NCI-H1105 (cell line): ENCODE measurements at places on chromosomes 2 and 18.

DNA sequence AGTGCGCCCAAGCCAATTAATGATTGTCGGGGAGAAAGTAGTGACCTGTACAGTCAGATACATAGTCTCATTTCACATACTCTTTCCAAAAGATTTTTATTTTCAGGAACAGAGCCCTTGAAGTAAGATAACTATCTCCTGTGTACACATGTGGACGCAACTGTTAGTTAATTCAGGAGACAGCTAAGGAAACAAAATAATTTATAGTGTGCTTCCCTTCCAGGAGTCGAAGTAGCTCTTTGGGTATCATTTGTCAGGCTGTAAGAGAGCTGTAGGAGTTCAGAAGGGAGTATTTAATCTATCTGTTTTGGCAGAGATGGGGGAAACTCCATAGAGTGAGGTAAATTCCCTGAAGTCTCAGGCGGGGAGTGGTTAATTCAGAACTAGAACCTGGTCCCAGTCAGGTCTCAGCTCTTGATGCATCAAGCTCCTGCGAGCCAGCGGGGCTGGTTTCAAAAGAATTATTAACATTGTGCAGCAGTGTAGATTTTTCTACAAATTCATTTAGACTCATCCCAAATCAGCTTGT, 63.0 kb downstream of the MAPK4 start:
- no peak for DNase-seq

DNA sequence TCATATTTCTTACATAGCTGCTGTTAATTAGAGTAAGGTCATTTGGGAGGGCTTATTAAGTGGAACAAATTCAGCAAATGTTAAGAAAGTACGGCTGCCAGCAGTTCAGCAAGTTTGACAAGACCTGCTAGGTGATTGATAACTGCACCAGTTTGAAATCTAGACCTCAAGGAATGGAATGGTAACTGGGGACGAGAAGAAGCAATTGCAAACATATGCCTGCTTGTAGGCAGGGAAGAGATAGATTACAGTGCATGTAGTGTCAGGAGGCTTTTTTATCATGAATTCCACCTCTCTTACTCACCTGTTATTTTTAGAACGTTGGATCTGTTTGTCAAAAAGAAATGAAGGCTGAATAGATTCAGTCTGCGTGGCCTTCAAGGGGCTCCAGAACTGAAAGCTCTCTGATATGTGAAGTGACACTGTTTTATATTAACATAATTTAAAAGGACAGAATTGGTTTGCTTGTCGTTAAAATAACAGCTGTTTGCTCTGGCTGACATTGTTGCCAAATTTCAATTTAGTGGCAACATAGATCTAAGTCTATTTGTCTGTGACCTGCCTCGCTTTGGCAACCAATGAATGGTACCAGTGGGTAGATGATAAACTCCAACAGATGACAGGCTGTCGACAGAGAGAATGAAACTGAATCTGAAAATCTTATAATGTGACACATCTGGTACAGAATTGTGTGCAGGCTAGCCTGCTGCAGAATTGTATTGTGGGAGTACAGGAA, 199.3 kb downstream of the ZNF407 start:
- DNase-seq: peak; percentile 31

- DNase-seq: no peak
Observed at GRCh38 chr2:69997015-69997830, 35.8 kb upstream of the ASPRV1 start.

DNA sequence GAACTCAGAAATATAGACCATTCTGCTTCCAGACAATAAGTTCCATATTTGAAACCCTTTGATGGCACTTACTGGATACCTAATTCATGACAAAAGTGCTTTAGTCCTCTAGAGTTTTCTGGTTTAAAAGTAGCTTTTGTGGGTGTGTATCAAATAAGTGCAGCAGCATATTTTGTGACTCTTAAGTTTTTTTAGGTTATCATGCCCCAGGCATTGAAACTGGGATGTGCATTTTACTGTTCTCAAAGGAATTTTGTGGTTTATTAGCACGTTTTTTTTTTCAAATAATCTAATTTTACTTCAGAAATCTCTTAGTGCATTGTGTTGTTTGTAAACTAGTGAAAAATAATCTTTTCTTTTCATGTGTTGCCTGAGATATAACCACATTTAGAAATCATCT, 1.5 kb downstream of the XRCC5 start:
- no peak for DNase-seq

GRCh38 chr2:128108166-128108565, 17.2 kb downstream of the UGGT1 start:
- no peak for DNase-seq

DNA sequence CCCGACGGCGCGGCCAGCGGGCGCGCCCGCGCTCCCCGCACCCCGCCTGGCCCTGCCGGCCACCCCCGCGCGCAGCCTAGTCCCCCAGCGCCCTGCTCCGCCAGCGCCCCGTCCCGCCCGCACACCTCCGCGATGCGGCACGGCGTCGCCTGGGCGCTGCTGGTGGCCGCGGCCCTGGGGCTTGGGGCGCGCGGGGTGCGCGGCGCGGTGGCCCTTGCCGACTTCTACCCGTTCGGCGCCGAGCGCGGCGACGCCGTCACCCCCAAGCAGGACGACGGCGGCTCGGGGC, 232 bp downstream of the SNED1 start:
- DNase-seq: no peak

- DNase-seq: no peak
Observed at GRCh38 chr2:69138793-69139459, 125.9 kb downstream of the ANTXR1 start.

GRCh38 chr18:73688851-73689711, 458.6 kb downstream of the FBXO15 start:
- no peak for DNase-seq

- DNase-seq: no peak
Observed at GRCh38 chr2:230000118-230000841, 68.4 kb downstream of the SLC16A14 start.

GRCh38 chr2:157938556-157938955, 62.4 kb upstream of the ACVR1 start:
- no peak for DNase-seq

DNA sequence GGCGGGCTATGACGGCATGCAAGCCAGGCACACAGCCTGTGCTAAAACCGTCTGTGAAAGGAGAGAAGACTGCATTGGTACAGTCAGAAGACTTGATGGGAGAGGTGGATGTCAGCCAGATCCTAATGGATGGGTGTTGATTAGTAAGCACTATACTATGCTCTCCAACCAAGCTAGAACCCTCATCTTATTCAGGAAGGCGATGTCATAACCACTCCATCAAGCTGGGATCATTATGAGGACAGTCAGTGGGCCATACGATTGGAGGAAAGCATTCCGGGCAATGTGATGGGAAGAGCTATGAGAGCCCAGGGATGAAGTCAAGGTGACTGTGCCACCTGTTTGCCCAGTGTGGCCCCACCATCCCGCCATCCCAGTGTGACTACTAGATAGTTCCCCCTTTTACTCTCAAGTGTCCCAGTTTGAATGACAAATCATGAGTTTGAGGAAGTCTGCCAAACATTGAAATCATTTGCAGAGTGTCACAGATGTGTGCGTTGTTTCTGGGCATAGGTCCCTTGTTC, 66.4 kb downstream of the MRPS9 start:
- no peak for DNase-seq

- no peak for DNase-seq
Observed at GRCh38 chr2:45287045-45287444, 277.8 kb upstream of the SIX2 start.

DNA sequence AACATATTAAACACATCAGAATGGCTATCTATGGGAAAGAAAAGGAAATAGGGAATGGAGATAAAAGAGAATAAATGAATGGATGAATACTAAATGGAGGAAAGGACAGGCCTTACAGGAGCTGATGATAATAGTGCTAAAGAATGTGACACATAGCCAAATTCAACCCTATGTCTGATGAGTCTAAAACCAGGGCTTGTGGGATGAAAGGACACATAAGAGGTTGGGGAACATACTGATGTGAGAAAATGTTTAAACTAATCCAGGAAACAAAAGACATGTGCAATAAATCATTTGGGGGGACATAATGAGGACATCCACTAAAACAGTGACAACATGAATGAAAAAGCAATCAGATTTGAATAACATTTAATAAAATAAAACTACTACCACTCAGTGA, 120.0 kb downstream of the DYM start:
- no peak for DNase-seq

DNA sequence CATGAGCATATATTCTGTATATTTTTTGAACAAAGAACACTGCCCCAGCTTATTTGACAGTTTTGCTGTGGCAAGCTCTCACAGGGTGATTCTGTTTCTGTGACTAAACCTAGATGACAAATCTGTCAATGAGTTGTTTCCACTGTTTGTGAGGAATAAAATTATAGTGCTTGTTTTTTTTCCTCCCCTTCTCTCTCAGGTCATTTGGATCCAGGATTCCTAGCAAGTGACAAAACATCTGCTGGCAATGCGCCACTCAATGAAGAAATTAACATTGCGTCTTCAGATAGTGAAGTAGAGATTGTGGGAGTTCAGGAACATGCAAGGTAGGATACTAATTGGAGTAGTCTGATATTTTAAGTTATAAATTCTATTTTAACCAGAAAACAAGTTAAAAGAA, 149.3 kb downstream of the HAUS1 start:
- DNase-seq: no peak

DNA sequence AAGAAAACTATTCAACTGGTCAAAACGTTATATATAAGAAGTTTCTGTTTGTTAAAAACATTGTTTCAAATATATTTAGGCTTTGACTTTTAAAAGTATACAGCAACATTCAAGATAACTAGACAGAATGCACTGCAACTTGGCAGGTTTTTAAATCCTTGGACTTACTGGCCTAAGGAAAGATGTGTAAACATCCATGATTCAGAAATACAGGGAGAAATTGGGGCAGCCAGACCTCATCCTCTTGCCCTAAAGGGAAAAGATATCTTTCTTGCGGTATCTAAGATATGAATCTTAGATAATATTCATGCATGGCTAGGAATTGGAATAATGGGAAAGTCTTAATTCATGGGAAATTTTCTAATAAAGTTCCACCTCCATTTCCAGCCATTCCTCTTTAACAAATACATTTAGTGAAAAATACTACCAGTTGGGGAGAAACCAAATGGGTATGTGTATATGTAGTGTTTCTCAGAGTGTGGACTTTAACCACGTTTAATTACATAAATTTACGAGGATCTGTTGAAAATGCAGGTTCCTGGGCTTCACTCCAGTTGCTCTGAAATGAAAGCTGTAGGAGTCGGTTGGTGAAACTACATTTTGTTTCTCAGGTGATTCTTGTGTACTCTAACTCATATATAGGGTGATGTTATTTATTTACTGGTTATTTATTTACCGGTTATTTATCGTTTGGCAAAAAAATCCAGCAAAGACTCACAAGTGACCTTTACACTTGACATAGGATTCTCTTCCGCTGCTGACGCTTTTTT, 587 bp upstream of the TANK start:
- no peak for DNase-seq

DNA sequence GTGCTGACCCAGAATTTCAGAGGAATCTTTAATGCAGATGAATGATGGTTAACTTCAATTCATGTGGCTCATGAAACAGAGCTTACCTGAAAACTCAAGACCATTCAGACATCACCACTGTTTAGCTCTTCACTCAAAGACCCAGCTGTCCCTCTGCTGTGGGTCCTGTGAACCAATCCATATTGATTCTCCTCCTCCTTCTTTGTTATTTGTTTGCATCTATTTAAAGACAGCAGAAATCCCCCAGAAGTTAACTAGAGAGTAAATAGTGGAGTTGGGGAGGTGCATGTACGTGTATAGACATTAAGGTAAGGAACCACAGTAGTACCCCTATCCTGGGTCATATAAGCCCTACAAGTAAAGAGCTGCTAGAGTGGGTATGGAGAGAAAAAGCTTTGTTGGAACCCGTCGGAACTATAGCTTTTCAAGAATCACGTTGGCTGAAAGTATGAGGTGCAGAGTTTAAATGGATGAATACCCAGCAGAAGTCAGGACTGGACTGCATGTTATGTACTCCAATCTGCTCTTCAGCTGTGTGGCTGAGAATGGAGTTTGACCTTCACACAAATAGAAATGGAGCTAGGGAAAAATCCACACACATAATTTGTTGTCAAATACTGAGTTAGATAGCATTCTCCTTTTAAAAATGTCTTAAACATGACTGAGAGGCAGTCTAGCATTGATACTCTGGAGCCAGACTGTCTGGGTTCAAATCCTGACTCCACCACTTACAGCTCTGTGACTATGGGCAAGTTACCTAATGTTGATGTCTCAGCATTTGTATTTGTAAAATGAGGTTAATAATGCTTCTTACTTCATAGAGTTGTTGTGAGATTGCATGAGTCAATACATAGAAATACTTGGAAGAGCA, 81.7 kb upstream of the HK2 start:
- no peak for DNase-seq

DNA sequence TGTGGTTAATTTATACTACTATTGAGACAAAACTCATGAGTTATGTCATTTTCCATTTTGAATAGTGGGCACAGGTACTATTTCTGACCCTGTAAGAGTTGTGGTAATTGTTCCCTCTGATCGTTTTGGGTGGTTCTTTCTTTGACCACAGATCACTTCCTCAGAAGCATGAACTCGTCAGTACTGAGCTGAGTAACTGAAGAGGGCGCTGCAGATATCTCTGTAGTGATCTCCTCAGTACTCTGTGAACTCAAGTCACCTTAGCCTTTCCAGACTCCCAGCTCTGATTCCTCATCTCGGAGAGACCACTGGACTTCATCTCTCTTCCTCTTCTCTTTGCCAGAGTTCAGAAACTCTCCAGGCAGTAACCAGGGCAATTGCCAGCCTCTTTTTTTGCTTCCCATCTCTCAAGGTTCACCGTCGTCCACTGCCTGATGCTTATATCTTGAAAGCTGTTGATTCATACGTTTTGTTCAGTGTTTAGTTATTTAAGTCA, 9.4 kb upstream of the IL1RL1 start:
- DNase-seq: no peak

DNA sequence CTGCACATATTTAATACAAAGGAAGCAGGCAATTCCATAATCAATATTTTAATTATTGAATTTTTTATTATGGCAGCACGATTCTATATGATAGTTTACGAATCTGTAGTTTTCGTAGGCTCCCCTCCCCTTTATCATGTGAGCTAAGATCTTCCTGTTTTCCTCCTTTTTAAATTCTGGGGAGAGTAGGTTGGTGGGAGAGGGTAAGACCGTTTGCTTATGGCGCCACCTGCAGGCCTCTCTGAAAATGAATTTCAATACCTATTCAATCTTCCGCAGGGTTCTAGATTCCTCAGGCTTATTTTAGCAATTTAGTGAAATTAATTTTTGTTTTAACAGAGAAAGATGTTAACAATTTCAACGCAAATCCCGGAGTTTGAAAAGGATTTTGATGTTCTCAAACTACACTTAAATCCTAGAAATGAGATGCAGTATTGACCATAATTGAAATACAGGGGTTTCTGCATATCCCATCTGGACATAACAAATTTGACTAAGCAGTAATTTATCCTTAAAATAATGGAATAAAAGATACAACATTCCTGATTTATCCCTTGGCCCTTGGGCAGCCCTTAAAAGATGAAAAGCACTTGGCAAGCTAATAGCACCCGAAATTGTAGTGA, 12.8 kb upstream of the GBX2 start:
- peak; percentile 35 for DNase-seq

GRCh38 chr2:63840081-63840784, 1.5 kb upstream of the UGP2 start:
- DNase-seq: no peak
